ENCODE measurements at places on chromosomes 1 and 21.

DNA sequence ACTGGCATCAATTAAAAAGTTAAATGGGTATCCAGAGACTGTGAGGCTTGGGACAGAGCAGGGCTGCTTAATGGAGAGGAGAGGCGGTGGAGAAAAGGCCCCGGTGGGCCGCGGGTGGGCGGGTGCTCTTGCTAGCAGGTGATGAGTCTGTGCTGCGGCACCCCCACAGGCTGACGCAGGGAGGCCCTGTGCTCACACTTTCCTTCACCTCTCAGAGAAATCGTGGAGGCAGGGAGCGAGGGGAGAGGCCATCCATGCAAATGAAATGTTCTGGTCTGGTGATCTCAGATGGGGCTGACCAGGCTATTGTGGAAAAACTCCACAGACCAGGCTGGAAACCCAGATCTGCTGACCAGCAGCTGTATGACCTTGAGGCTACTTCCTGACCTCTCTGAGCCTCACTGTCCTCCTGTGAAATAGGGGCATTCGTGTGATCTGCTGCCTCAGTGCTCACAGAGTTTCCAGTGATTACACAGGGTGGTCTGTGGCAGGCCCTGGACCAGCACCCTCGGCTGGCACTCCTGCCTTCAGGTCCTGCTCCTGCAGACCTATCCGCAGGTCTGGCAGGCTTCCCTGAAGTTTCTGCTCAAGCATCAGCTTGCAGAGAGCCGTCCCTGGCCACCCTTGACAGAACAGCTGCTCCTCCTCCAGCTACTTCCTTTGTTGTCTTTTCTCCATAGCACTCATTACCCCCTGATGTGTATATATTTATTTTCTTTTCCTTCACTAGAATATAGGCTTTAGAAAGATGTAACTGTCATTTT, 89.2 kb downstream of the BEND5 start:
- DNase-seq, result no peak

DNA sequence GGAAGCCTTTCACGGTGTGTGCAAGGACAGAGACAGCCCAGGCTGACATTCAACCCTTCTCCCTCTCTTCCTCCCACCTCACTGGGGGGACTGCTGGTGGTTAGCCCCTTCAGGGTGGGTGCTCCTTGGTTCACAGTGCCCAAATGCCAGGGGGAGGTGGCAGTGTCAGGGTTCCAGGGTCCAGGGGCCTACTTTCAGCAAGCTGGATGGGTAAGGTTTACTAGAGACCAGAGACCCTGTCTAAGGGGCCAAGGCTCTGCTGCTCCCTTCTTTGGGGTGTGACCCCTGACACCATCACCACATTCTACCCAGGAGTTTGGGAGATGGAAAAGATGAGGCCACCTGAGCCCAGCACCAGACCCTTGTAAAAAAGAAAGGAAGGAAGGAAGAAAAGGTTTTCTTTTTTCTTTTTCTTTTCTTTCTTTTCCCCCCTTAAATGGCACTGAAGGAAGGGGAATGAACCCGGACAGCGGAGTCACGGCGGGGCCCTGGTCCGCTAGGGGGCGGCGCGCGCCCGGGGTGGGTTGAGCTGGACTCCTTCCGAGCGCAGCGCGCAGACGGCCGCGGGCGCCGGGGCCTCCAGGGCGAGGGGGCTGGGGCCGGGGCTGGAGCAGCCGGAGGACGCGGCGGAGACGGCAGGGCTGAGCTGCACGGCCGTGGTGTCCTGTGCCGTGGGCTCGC, 18.8 kb downstream of the KNCN start:
- DNase-seq, result peak; percentile 49

- no peak for DNase-seq
Measured at GRCh38 chr1:108598340-108598739, 38.4 kb downstream of the EEIG2 start.

DNA sequence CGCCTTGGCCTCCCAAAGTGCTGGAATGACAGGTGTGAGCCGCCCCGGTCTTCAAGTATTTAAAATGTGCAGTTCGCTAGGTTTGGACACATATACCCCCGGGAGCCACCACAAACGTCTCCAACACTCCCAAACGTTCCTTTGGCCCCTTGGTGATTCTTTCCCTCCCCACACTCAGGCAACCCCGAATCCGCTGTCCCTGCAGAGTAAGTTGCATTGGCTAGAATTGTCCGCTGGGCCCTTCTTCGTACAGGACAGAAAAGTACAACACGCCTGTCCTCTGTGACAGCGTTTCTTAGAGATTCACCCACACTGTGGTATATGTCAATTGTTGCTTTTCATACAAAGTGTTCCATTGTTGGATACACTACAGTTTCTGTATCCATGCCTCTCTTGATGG, 3.2 kb upstream of the PERM1 start:
- no peak for DNase-seq

- no peak for DNase-seq
Measured at GRCh38 chr21:42369821-42370220, 3.5 kb upstream of the TFF1 start.

DNA sequence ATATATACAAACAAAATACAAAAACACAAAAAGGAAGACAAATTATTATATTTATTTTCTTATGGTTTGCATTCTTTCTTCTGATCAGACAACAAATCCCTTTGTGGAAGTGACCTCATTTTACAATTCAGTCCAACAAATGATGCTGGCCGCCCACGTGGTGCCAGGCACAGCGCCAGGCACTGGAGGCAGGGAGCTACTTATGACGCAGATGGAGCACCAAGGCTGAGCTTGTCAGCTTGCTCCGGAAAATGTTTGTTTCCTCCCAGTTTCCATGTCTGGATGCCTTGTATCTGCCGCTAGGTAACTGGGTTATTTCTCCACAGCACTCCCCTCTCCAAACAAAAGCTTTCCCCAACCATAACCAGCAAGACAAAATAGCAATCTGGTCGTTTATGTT, 30.7 kb upstream of the CD34 start:
- DNase-seq, result peak; percentile 57

DNA sequence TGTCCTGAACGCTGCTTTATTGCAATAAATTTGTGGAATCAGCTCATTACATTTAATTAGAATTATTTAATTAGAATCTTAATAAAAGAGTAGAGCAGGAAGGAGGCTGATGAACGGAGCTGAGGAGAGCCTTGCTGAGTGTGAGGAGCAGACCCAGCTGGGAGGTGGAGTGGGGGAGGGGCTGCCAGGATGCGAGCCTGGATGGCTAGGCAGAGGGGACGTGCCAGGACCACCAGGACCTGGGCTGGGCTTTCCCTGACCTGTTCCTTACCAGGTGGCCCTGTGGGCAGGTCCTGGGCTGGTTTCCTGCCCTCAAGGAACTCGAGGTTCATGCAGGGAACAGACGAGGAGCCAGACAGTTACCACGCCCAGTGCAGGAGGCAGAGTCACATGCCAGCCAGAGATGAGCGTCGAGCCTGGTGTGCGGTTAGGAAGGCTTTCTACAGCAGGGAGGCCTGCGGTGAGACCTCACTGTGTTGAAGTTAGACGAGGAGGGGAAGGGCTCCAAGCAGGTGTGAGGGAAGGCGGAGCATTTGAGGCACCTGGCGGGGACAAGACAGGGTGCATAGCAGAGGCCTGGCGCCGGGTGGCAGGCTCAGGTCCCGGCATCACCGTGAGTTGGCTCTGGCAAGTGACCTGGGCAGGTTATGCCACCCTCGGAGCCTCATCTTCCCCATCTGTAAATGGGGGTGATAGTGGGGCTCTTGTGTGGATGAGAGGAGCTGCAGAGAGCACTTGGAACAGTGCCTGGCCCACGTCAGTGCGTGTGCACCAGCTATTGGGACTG, 33.9 kb downstream of the LDLRAP1 start:
- no peak for DNase-seq

GRCh38 chr1:84689514-84690396, 506 bp downstream of the SSX2IP start:
- peak; percentile 25 for DNase-seq

GRCh38 chr1:225817611-225818061, 7.7 kb downstream of the EPHX1 start:
- peak; percentile 97 for DNase-seq

DNA sequence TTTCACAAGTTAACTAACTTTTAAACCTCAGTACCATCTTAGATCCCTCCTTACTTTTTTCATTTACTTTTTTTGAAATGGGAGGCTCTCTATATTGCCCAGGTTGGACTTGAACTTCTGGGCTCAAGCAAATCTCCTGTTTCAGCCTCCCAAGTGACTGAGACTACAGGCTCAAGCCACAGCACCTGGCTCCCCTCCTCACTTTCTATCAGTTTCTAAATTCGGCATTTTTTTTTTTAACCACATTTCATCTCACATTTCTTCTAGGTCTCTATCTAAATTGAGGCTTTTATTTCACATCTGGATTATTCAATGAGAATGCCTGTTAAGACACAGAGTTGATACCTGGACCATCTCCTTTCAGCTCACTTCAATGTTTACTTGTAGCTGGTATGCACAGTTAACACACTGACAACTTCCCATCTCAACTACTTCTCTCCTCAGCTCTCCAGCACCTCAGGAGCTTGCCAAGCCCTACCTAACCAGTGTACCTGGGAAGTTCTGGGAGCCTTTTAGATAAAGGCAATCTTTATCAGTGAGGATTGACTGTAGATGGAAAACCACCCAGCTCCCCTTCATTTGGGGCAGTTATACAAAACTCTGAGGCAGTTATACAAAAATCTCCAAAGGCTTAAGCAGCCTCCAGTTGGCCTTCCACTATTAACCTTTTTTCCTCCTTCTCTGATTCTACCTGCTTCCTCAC, 3.4 kb downstream of the USP33 start:
- no peak for DNase-seq

DNA sequence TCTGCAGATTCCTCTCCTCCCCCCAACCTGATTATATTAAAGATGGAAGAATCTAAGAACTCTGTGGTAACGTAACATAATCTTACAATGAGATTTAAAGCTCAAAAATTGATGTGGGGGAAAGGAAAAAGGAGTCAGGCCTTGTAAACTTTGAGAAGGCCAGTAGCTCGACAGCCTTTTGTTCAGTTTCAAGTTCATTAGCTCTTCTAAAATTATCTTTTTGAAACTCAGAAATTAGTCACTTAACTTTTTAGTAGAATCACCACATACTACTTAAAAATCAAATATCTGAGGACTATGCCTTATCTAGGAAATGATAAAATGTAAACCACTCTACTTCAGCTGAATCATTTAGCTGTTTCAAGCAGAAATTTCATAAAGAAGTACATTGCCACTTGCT, 996.2 kb downstream of the AMY1C start:
- no peak for DNase-seq

GRCh38 chr1:115307661-115308060, 30.4 kb downstream of the NGF start:
- DNase-seq, result no peak

DNA sequence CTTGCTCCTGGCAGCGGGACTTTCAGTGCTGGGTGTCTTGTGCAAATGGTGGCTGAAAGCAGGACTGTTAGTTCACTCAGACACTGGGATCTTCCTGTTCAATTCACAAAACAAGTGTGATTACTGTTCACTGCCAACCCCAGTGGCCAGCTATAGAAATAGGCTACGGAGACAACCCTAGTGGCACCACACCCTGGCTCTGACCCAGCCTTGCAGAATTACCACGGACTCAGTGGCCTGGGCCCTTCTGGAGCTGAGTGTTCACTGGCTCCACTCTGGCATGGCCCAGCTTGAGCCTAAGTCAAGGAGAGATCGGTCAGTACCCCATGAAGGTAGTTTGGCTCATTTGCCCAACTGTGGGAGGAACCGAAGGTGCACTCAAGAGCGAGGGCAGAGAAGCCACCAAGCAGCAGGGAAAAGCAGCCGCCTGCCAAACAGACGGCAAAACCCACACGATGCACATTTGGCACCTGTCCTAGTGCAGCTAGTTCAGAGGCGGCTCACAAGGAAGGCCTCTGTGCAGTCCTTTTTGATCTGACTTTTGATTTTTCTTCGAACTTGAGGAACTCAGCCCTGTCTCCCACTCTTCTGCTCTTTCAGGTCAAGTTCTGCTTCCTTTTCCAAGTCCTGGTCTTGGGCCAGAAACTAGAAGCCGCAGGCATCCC, 5.9 kb downstream of the KIAA2013 start:
- no peak for DNase-seq

GRCh38 chr1:14404862-14405301, 193.6 kb upstream of the KAZN start:
- DNase-seq, result no peak

DNA sequence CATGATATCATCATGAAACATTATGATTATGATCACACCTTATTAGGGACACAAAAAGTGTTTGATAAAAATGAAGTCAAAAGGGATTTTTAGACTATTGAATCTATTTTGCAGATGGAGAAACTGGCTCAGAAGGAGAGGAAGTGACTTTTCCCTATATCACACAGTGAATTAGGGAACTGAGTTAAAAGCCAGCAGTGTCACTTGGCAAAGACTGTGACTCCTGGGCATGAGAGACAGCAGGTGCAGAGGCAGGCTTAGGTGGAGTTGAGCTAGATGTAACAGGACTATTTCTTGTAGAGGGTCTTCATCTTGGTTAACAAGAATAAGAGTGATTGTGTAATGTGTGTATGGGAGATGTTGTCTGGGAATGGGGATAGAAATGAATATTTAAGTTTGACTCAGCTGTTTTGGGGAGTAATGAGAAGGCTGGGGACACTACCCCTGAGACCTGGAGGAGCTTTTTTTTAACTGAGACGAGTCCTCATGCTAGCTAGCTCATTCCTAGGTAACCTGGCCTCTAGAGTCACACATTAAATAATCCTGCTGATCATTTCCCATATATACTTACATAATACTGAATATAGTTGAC, 1.0 kb upstream of the CD84 start:
- no peak for DNase-seq

- DNase-seq, result peak; percentile 63
Measured at GRCh38 chr1:36183309-36183856, 27.4 kb downstream of the MAP7D1 start.

DNA sequence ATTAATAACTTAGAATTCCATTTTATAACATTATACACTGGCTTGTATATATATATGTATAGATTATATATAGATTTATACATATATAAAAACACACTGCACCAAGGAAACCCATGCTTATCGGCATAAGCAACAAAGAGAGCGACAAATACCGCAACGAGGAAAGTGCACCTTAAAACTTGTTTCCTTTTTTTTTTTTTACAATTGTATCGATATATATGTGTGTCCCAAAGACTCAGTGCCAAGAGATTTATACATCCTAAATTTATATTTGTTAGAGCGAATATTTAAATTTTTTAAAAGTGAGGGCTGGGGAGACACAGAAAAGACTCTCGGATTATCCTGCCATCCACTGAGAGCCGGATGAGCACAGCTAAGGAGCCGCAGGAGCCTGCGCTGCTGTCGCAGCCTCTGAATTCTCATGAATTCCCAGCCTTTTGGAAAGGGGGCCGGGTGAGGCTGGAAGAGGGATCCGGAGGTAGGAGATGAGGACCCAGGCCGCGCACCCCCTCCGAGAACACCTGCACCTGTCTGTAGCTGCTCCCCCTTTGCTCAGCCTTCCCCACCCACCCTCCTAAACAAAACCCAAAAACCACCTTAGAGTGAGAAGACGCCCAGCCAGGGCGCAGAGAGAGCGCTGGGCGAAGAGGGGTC, 5.2 kb downstream of the DMRTA2 start:
- DNase-seq, result no peak
